Ovary (tissue), 10 donors: ENCODE measurements at places on chromosomes 2 and 18. TPM values are rescaled to one million over a fixed set of nuclear protein-coding genes. Genes with fewer than 3 reads are reported as not detected.

GRCh38 chr2:18987592-18988073, 370.8 kb downstream of the OSR1 start:
- no peaks in the 10 kb centered on the region for H3K36me3 ChIP-seq
- peak; percentile 73 for DNase-seq
- H3K4me3 ChIP-seq = no peak overlapping the region
- H3K4me1 ChIP-seq = peaks cover 3% of the 10 kb centered on the region
- no peak overlapping the region for H3K27ac ChIP-seq

GRCh38 chr2:8501061-8501720, 180.7 kb upstream of the ID2 start:
- no peaks in the 10 kb centered on the region for H3K27me3 ChIP-seq
- peak overlapping the region; percentile 32 for H3K27ac ChIP-seq
- H3K4me1 ChIP-seq = peaks cover 5% of the 10 kb centered on the region
- DNase-seq = no peak

DNA sequence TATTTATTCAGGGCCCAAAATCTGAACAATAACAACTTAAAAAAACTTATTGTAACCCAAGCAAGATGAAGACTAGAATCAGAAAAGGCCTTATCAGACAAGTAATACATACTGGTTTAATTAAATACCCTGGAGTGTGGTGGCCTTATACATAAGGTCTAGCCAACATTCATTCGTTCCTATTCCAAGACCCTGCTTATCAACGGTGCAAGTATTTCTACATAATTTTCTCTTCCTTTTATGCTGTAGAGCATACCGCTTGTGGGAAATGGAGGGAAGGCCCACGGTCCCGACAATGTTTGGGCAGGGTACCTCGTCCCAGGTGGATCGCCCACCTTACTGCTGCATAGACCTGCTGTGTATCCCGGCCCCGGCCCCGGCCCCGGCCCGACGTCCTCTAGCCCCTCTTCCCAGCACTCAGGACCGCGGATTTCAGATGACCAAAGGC, 708 bp downstream of the ZNF24 start:
- H3K36me3 ChIP-seq = no peaks in the 10 kb centered on the region
- peak overlapping the region; percentile 61 for H3K4me3 ChIP-seq
- H3K27me3 ChIP-seq = no peaks in the 10 kb centered on the region
- peaks cover 7% of the 10 kb centered on the region for H3K4me1 ChIP-seq
- DNase-seq = no peak

GRCh38 chr2:218186355-218186766, 19.6 kb upstream of the CXCR1 start:
- no peaks in the 10 kb centered on the region for H3K4me1 ChIP-seq
- DNase-seq = peak; percentile 62
- no peak overlapping the region for H3K27ac ChIP-seq
- H3K4me3 ChIP-seq = no peak overlapping the region
- no peaks in the 10 kb centered on the region for H3K36me3 ChIP-seq
- H3K27me3 ChIP-seq = no peaks in the 10 kb centered on the region

GRCh38 chr2:229273723-229274338, 2.7 kb upstream of the PID1 start:
- peaks cover 8% of the 10 kb centered on the region for H3K4me1 ChIP-seq
- peak; percentile 50 for DNase-seq
- H3K27ac ChIP-seq = no peak overlapping the region
- H3K36me3 ChIP-seq = no peaks in the 10 kb centered on the region
- H3K4me3 ChIP-seq = peak overlapping the region; percentile 27

DNA sequence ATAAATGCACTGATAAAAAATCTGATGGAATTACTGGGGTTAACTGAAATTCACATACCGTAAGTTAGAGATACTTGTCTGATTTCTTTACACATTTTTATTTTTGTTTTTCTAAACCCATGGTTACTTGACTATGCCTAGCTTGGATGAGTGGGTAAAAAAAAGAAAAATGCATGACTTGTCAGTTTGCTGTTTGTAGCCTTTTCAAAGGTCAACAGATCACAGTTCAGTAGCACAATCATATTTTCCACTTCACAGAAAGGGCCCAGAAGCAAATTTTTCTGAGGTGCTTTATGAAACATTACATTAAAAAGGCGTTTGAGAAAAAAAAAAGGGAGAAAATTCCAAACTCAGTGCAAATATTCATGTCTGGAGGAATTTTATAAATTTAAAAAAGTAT, 16.4 kb downstream of the SLC16A14 start:
- no peak overlapping the region for H3K4me3 ChIP-seq
- no peaks in the 10 kb centered on the region for H3K4me1 ChIP-seq
- no peak overlapping the region for H3K27ac ChIP-seq
- H3K27me3 ChIP-seq = no peaks in the 10 kb centered on the region

The ICOS gene
- total RNA-seq = 0.33 TPM

The NRBP1 gene
- 50.8 TPM for total RNA-seq

The STARD6 gene
- not detected for total RNA-seq

The STAT4 gene
- 1.2 TPM for total RNA-seq

The SLC23A3 gene
- total RNA-seq = 1.1 TPM

The GNLY gene
- 0.46 TPM for total RNA-seq
